NCI-H526 (cell line): ENCODE measurements at places on chromosomes 16 and 17.

DNA sequence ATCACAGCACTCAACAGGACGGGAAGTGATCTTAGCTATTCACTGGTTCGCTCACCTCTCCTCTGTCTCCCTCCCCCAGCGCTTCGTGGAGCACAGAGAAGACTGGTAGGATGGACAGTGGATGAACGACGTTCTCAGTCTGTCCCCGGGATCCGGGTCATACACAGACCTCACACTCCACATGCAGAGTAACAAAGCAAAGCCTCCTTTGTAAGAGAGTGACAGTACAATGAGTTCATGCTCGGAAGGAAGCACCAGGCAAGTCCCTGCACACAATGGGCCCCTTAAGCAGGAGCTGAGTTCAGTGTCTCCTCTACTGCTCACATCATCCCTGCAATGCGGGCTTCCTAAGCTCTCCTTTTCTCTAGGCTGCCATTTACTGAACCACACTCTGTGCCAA is 356.9 kb downstream of the C16orf95 start:
- no peak for DNase-seq

DNA sequence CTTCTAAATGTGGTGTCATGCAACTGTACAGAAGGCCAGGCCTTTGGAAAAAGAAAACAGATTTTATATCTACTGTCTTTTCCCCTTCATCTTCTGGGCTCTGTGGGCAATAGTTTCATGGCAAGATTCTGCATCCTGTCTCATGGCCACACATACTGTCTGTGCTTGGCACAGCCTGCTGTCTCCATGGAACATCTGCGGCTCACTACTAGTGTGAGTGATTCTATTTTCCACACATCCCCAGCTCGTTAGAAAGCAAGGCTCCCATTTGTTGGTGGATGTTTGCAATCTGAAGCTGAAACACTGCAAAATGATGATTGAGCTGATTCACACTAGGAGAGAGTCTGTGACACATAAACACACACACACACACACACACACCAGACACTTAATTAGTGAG is 32.4 kb downstream of the CACNG3 start:
- DNase-seq: no peak

GRCh38 chr17:17503566-17504130 is 7.5 kb upstream of the RASD1 start:
- DNase-seq: no peak

DNA sequence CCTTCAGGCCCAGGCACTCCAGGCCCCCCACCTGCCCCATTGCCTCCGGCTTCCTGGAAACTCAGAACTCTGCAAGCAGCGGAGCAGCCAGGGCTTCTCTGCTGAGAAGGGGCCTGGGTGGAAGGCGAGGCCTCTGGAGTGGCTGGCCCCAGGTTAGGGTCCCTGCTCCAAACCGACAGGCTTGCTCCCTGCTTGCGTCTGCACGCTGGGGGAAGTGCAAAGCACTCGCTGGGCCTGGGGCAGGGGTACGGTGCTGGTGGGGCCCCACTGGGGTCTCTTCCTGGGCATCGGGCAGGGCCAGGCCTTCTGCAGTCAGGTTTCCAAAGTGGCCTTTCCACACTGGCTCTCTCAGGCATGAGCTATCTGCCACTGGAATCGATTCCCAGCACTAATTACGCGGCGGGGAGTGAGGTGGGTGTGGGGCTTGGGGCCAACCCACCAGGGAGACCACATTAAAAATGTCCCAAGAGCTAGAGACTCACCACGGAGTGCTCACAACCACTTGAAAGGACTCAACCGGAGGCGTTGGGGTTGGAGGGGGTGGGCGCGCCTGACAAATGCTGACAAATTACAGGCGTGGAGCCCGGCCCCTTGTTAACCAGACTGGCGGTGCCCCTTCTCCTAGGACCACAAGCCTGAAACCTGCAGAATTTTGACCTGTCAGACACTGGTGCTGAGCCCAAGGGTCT is 17.9 kb downstream of the FAM83G start:
- no peak for DNase-seq
